Stimulated activated CD4-positive, alpha-beta T cell treated with anti-CD3 and anti-CD28 coated beads, Interleukin-4, amount 100 ng/mL, for 4 hours (primary cell): ENCODE measurements at places on chromosomes 1 and 21.

- DNase-seq: no peak
Observed at GRCh38 chr1:167532964-167533824, 14.9 kb upstream of the CD247 start.

DNA sequence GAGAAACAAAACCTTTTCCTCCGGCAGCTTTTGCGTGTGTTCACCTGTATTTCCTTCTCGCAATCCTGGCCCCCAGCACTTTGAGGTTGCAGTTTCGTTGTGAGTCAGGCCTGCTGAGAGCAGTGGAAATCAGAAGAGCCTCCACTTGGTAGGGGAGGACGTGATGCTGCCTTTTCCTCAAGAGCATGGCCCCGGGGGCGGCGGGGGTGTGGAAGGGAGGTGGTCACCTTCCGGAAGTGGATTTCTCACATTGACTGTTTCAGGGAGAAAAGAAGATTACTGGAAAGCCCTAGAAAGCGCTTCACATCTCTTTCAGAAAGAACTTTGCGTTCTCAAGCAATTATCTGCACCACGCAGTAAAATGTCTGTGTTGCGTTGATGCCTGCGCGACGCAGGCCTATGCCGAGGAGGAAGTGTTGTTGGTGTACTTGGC, 12.2 kb upstream of the IL10 start:
- peak; percentile 94 for DNase-seq

GRCh38 chr1:33234131-33234530, 22.2 kb upstream of the ZNF362 start:
- DNase-seq: no peak

DNA sequence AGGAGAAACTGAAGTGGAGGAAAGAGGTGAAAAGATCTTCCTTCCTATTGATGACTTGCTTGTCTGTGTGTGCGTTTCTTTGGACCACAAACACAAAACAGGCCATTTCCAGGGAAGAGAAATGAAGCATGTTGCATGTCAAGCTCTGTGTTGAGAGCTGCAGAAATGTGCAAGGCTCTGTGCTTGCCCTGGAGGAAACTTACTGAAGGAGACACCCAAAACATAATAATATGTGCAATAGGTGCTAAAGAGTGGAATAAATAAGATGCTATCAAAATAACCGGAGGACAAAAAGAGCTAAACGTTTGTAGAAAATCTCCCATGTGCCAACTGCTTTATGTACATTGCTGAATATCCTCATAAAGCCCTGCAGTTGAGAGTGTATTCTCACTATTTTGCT, 195.2 kb upstream of the HMGB4 start:
- no peak for DNase-seq

DNA sequence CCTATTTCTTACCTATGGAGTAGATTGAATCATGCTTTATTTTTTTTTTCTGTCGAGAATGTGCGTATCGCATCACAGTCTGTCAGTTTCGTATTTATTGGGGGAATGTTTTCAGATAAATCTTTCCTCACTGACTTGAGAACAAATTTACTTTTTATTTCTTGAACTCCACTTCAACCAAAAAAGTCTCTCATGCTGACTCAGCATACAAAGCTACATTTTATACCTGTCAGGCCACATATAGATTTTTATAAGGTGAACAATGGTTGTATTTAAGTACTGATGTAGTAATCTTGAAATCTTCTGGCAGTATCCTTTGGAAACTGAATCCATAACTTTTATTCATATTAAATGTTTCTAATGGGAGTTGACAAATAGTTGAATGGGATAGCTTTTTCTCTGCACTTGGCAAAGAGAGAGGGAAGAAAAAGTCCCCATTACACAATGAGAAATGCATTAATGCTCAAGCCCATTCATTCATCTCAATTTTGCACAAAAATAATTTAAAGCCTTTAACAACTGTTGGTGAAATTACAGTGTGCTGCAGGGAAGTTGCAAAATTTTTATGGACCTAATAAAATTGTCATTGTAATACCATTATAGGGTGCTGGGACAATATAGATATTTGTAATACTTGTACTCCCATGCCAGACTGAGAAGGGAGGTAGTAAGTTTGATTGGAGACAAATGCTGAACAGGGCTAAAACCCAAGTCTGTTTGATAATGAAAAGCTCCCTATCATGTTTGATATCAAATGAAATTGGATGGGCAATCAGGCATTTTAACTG, 367.6 kb downstream of the HLX start:
- no peak for DNase-seq

- no peak for DNase-seq
Observed at GRCh38 chr1:176884911-176885310, 279.6 kb downstream of the ASTN1 start.

DNA sequence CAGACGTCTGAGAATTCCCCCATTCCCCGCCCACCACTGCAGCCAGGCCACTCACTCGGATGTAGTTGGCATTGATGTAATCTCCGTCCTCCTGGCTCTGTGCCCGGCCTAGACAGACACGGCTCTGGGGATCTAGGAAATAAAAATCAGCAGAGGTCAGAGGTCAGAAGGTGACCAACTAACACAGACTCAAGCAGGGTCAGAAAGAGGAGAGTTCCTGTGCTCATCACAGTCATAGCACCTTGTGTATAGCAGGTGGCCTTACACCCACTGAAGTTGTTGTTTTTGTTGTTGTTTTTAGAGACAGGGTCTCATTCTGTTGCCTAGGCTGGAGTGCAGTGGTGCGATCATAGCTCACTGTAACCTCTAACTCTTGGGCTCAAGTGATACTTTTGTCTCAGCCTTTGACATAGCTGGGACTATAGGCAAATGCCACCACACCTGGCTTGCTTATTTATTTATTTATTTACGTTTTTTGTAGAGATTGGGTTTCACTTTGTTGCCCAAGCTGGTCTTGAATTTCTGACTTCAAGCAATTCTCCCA, 4.9 kb downstream of the PTPN7 start:
- no peak for DNase-seq

DNA sequence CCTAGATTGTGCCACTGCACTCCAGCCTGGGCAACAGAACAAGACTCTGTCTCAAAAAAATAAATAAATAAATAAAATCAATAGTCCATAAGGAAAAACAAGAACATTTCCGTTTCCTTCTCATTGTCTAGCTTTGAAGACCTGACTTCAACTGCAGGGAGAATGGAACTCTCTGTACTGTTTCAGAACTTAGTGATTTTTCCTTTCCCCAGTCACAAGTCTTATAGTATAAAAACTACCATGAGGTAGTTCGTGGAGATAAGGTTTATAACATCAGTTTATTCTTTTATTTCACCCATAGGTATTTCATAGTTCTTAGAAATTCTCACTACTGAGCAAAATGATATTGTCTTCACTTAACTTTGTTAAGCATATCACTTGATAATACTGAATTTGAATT, 11.4 kb upstream of the RWDD3 start:
- DNase-seq: no peak

DNA sequence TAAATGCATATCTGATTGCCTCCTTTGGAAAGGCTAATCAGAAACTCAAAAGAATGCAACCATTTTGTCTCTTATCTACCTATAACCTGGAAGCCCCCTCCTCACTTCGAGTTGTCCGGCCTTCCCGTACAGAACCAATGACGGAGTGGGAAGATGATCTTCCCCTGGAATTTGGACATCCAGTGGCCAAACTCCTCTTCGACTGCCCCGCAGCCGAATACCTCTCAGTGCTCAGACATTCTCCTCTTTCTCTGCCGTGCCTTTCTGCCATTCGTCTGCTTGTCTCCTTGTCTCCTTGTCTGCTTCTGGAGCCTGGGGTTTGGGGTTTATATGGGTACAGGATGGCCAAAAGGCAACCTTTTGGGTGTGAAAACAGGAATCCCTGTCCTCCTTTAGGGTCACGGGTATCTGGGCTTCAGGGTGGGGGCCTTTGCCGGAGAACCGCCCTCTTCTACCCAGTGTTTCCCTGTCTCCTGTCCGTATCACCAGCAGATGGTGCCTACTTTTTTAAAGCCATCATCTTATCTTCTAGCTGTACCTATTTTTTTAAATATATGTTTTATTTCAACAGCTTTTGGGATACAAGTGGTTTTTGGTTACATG, 35.9 kb upstream of the RAB4A start:
- DNase-seq: no peak

- no peak for DNase-seq
Observed at GRCh38 chr21:29696937-29697336, 242.9 kb downstream of the GRIK1 start.

- DNase-seq: no peak
Observed at GRCh38 chr1:21552715-21553114, 43.5 kb downstream of the ALPL start.

DNA sequence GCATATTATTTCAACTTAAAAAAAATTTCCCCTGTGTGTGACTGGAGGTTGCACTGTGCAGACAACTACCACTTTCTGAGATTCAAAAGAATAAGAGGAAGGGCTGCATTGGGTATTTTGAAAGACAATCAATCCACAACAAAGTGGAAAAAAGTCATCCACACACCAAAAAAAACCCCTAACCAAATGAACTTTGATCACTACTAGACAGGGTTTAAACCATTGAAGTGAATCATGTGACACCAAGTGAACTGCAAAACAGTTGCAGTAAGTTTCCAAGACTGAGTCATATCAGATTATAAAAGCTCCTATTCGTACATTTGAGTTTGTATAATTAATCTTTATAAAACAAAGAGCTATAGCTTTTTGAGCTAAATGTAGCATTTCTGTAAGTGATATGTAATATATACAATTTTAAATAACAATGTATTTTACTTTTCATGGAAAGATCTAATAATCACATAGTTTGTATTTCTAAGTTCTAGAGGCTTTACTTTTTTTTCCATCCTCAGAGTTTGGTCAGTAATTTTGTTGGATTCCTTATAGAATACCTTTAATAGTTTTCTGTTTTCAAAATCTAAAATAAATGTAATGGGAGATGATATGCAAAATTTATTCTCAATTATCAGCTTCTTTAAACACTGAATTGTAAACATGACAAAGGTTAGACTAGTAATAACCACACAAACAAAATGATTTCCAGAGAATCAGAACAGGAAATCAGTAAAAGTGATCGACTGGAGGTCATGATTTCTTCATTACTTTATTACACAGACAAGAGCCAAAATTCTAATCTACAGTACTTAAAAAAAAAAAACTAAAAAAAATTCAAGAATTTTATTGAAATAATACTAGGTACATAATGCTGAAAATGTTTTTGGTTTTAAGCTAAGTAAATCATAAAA, 50.5 kb upstream of the GFI1 start:
- no peak for DNase-seq

GRCh38 chr1:47684518-47684917, 246.7 kb downstream of the FOXD2 start:
- DNase-seq: no peak

- no peak for DNase-seq
Observed at GRCh38 chr1:192070213-192070612, 88.0 kb upstream of the RGS18 start.

GRCh38 chr1:187454010-187454409, 625.3 kb downstream of the PLA2G4A start:
- DNase-seq: no peak

DNA sequence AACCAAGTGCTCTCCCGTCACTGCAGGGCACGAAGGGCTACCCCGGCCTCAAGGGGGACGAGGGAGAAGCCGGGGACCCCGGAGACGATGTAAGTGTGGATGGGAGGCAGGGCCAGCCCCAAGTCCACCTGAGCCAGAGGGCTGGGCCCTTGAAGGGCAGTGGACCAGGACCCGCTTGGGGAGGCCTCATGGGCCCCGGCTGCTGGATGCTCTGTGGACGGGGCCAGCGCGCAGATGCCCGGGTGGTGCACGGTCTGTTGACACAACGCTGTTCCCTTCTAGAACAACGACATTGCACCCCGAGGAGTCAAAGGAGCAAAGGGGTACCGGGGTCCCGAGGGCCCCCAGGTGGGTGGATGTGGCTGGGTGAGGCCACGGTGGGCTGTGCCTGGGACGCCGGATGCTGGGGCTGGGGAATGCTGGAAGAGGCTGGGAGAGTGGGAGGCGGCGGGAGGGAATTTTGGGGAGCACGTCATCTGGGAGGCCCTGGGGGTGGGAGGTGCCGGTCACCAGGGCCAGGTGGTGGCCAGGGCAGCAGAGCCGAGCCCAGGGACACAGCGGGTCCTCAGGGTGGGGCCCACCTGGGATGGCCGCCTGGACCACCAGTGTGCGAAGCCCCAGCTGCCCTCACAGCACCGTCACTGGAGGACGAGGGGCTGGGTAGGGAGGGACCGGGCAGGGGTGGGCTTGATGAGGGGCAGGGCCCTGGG, 17.5 kb downstream of the COL6A1 start:
- DNase-seq: no peak

GRCh38 chr1:32992489-32993323, 28.1 kb upstream of the RNF19B start:
- DNase-seq: peak; percentile 23

GRCh38 chr1:36161641-36162531, 5.9 kb downstream of the MAP7D1 start:
- peak; percentile 44 for DNase-seq

DNA sequence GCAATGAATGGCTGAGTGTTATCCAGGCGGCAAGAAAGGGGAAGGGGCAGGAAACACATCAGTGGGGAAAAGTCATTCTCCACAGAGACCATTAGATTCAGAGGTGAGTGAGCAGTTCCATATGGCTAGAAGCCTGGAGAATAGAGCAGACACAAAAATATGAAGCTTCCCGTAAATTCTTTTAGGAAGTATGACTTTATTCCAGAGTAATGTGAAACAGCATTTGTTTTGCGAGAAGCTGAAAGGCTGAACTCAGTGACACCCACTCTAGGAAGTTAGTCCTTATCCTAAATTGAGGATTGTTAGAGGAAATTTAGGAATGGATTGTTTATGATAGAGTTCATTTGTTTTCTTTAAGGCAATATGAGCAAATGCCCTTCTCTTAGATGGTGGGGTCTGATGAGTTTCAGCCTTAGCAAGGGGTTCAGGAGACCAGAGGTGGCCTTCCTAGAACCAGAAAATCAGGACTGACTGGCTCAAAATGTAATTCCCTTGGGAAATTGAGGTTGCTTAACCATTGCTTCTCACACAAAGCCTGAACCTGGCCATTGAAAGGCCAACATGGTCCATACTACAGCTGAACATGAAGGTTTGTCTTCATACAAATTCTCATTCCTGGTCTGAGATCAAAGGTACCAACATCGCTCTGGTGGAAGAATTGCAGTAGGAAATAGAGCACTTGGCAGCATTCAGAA, 167.5 kb downstream of the TPR start:
- DNase-seq: no peak

- DNase-seq: no peak
Observed at GRCh38 chr21:29133241-29133640, 2.8 kb downstream of the MAP3K7CL start.

DNA sequence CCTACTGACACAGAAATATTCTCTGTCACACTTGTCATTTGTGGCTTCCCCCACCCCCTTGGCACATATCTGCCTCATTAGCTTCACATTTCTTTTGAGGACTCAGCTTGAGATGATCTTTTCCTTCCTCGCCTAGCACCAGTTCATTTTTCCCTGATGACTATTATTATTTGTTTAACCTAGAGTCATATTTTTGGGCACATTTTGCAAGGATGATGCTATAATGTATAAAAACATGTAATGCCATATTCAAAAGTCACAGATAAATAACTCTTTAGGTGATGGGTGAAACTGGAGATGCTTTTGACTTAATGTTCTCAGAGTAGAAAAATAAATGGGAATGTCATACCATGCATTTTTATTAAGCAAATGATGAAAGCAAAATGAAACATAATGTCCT, 202.7 kb downstream of the BACH1 start:
- DNase-seq: no peak

GRCh38 chr1:162689745-162690671, 57.7 kb downstream of the DDR2 start:
- DNase-seq: no peak

GRCh38 chr1:167061073-167061464, 29.1 kb downstream of the GPA33 start:
- DNase-seq: no peak
